ENCODE measurements at places on chromosomes 3 and 15. TPM values are rescaled to one million over a fixed set of nuclear protein-coding genes. Genes with fewer than 3 reads are reported as not detected.
A peak's percentile ranks its signal among the peaks of the same experiment; 100 is the strongest.

GRCh38 chr3:125191730-125192129, 20.8 kb downstream of the SLC12A8 start:
- H3K4me3 ChIP-seq = no peak overlapping the region
- H3K27me3 ChIP-seq = no peaks in the 10 kb centered on the region
- H3K4me1 ChIP-seq = no peaks in the 10 kb centered on the region
- DNase-seq = no peak
- no peak overlapping the region for H3K27ac ChIP-seq

DNA sequence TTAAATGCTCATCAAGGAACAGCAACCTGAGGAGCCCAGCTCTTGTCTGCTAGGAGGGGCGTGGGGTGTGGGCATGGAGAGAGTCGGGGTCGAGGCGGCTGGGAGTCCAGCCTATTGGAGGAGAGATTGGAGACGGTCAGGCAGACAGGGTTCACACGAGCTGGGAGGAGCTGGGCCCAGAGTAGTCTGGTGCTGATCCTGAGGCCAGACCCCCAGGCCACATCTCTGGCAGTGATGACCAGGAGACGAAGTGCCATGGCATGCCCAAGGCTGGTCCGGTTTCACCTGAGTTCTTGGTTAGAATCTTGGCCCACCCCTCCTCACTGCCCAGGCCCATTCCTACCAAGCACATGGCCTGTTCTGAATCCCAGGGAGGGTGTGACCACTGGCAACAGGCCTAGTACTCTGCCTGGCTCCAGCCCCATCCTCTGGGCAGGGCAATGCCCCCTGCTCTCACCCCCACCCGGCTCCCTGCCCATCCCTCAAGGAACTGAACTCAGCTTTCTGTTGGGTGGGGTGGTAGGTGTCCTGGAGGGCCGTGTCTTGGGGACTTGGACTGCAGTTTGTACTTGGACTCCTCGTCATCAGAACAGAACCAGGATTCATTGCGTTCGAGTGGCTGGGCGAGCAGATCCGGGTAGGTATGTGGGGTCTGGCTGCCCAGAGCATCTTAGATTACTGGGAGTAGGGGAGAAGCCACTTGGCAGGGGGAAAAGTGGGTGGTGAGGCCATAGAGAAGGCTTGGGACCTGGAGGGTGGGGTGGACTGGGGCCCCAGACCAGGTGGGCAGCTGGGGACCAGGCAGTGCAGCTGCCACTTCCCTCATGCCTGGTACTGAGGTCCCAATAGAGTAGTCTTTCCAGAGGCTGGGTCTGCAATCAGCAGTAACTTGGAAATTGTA, 20.8 kb downstream of the SLC28A1 start:
- no peak overlapping the region for H3K27ac ChIP-seq
- H3K4me1 ChIP-seq = no peaks in the 10 kb centered on the region
- H3K36me3 ChIP-seq = no peaks in the 10 kb centered on the region
- DNase-seq = no peak
- no peaks in the 10 kb centered on the region for H3K27me3 ChIP-seq

- no peak overlapping the region for H3K27ac ChIP-seq
- H3K4me3 ChIP-seq = no peak overlapping the region
- H3K27me3 ChIP-seq = no peaks in the 10 kb centered on the region
- H3K36me3 ChIP-seq = no peaks in the 10 kb centered on the region
- H3K4me1 ChIP-seq = no peaks in the 10 kb centered on the region
Measured at GRCh38 chr15:43932907-43933306, 106.1 kb downstream of the WDR76 start.

GRCh38 chr3:141486746-141487520, at the start of gene RASA2:
TSS of gene RASA2 (plus strand) at chr3:141487027. CDS start at chr3:141487084, 57 bp downstream.
- peaks cover 8% of the 10 kb centered on the region for H3K36me3 ChIP-seq
- no peak for DNase-seq
- peak within 1 kb of the TSS; percentile 85 for H3K27ac ChIP-seq
- H3K4me1 ChIP-seq = peaks cover 57% of the 10 kb centered on the region
- no peaks in the 10 kb centered on the region for H3K27me3 ChIP-seq
- peak within 1 kb of the TSS; percentile 88 for H3K4me3 ChIP-seq

DNA sequence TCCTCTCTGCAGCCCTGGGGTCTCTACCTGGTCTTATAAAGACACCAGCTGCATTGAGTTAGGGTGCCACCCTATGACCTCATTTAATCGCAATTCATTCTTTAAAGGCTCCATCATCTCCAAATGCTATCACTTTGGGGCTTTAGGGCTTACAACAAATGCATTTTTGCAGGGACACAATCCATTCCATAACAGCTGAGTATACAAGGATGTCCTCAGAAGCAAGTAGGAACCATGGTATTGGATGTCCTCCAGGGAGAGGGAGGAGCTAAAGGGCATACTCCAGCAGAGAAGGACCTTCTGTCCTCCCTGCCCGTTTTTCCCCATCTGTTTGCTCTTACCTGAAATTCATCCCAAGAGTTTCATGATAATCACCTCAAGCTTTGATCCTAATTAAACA, 30.3 kb downstream of the UMPS start:
- H3K27me3 ChIP-seq = no peaks in the 10 kb centered on the region
- H3K4me1 ChIP-seq = peaks cover 4% of the 10 kb centered on the region
- H3K27ac ChIP-seq = no peak overlapping the region
- DNase-seq = peak; percentile 26
- no peak overlapping the region for H3K4me3 ChIP-seq

ESYT3 gene
- 0.44 TPM for total RNA-seq
